Adipose tissue (tissue), 3 donors: ENCODE measurements at places on chromosomes 16 and 17. TPM values are rescaled to one million over a fixed set of nuclear protein-coding genes. Genes with fewer than 3 reads are reported as not detected.

The HSD17B2 gene
- 1.2 TPM for polyA plus RNA-seq

The NHERF1 gene
- polyA plus RNA-seq, result 23.6 TPM

The PYCARD gene
- polyA plus RNA-seq, result 12.2 TPM

The PDILT gene
- 9.2 TPM for polyA plus RNA-seq

The MT4 gene
- polyA plus RNA-seq, result not detected

The STX1B gene
- 0.18 TPM for polyA plus RNA-seq

The CHST6 gene
- under 0.01 TPM for polyA plus RNA-seq
